ENCODE measurements at places on chromosomes 3 and 15.

DNA sequence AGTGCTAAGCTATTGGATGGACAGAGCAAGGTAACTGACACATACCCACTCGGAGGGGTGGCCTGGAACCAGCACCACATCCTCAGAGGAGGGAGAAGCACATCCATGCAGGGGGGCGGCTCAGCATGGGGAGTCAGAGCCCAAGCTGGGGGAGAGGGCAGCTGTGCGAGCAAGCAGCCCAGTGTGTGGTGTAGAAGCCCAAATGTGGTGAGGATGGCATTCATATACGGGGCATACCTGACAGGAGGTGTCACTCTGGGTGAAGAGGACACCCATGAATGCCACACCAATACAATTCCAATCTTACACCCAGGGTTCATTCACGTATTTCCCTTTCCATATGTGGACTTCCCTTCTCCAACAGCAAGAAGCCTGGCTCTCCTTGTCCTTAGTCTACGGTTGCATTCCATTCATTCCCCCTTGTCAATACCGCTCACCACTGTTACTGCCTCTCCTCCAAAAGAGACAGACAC, 58.7 kb upstream of the ACAN start:
- no peak for DNase-seq

DNA sequence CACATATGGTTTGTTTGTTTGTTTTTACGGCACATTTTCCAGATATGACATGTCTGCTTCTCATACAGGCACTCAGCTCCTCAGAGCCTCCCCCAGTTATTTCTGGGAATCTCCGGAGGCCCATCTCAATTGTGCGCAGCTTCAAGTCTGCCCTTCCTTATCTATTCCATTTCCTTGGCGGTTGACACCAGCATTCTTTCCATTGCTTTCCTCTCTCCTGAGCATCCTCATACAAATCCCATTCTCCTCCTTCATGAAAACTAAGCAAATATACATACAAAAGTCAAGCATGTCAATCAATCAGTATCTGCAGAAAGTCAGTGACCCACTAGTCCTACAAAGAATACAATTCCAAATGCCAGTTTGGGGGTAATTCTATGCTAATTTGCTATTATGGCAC, 166.7 kb downstream of the SQOR start:
- no peak for DNase-seq

- no peak for DNase-seq
Observed at GRCh38 chr3:139299261-139300132, 44.3 kb upstream of the MRPS22 start.

GRCh38 chr15:29451201-29451781, 181.7 kb upstream of the NSMCE3 start:
- no peak for DNase-seq

DNA sequence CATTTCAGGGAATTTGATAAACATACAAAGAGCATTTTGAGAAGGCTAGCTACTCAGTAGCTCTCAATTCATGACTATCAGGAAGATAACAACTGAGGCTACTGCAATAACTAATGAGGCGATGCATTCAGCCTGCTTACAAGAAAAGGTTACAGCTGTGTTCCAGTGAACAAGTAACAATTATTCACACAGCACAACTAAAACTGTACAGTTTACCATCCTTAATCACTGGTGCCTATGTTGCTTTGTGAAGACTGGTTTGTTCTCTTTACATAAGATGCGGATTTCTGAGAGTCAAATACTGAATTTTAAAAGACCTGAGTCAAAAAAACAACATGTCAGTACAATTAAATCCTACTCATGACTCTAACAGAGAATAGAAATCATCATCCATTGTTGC, 526.3 kb downstream of the OTOL1 start:
- no peak for DNase-seq
